Left cardiac atrium (tissue), 4 donors: ENCODE measurements at places on chromosomes 1 and 21. TPM values are rescaled to one million over a fixed set of nuclear protein-coding genes. Genes with fewer than 3 reads are reported as not detected.

CELA3A gene
- not detected for total RNA-seq

DNA sequence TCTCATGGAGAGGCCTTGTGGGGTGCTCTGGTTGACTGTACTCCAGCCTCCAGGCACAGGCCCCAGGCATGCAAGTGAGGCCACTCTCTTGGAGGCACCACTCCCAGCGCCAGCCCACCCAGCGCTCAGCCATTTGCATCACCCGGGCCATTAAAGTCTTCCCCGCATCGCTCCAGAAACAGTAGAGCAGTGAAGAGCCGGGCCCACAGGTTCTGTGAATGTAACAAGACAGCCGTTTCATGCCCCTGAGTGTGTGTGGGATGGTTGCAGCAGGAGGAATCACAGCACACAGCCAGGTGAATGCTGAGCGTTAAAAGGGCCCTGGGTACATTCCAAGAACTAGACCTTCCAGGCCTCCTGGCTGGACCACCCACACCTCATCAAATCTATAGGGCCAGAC lies 19.0 kb upstream of the CD2 start:
- DNase-seq, result no peak

GRCh38 chr1:168801032-168801745 lies 72.2 kb upstream of the DPT start:
- no peak for DNase-seq

FGR gene
- total RNA-seq, result 10.7 TPM

- DNase-seq, result no peak
These were observed 106.9 kb downstream of the KCND3 start for GRCh38 chr1:111882559-111882958.

REN gene
- total RNA-seq, result not detected

NR5A2 gene
- 2.1 TPM for total RNA-seq

FMOD gene
- total RNA-seq, result 51.6 TPM
